ENCODE measurements at places on chromosomes 3 and 15.

GRCh38 chr15:28100516-28101195, 1.5 kb upstream of the OCA2 start:
- no peak for DNase-seq

DNA sequence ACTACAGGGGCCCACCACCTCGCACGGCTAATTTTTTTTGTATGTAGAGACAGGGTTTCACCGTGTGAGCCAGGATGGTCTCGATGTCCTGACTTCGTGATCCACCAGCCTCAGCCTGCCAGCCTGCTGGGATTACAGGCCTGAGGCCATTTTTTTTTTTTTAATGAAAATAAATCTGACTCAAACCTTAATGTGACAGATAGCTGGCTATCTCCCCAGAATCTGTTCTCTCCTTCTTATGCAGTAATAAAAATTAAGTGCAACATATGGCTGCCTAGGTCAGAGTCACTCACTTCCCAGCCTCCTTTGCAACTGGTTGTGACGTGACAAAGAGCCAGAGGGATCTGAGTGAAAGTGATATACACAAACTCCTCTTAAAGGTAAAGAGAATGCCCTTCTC, 53.0 kb downstream of the ZNF148 start:
- DNase-seq: no peak

DNA sequence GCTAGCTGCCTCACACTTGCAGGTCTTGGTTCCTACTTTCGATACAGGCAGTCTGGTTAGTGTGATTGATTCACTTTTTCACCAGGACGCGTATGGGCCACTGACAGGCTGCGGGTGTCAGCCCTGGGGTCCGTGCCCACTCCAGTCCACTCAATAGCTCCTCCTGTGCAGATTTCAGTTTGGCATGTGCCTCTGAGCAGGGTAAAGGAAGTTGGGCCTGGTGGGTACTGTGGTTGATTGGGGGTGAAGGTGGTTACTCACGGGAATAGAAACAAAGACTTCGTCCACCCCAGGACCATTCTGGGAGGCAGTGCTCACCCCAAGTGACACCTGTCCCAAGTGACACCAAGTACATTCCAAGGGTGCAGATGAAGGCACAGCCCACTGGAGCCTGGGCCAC, 62.3 kb downstream of the EPHB1 start:
- DNase-seq: no peak

- no peak for DNase-seq
Observed at GRCh38 chr3:102194760-102195159, 240.1 kb upstream of the ZPLD1 start.

GRCh38 chr15:64430000-64430735, 30.2 kb upstream of the ZNF609 start:
- DNase-seq: no peak

DNA sequence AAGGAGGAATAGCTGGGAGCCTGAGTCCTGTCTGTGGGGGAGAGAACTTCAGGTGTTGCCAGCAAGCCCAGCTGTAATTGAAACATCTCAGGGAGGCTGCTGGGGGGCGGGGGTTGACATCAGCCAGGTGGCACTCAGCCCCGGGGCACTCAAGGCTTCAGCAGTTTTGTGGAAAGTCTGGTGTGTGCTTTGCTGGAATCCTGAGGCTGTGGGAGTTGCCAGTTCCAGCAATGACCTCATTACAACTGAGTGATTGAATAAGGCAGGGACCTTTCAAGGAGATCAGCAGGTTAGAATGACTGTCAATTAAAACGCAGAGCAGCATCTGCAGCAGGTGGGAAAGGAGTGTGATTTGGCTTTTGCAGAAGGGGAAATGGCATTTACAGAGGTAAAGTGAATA, 75.7 kb downstream of the FAM43A start:
- DNase-seq: no peak

GRCh38 chr3:62718515-62719320, 156.5 kb downstream of the CADPS start:
- no peak for DNase-seq

GRCh38 chr15:79943820-79944219, 27.2 kb downstream of the BCL2A1 start:
- DNase-seq: no peak

- no peak for DNase-seq
Observed at GRCh38 chr3:161695811-161696210, 199.2 kb downstream of the OTOL1 start.

- no peak for DNase-seq
Observed at GRCh38 chr15:48253172-48253571, 47.1 kb downstream of the SLC12A1 start.

Data from hypothalamus (tissue), 51 donors.